ENCODE measurements at places on chromosomes 2 and 18.
A peak's percentile ranks its signal among the peaks of the same experiment; 100 is the strongest.

DNA sequence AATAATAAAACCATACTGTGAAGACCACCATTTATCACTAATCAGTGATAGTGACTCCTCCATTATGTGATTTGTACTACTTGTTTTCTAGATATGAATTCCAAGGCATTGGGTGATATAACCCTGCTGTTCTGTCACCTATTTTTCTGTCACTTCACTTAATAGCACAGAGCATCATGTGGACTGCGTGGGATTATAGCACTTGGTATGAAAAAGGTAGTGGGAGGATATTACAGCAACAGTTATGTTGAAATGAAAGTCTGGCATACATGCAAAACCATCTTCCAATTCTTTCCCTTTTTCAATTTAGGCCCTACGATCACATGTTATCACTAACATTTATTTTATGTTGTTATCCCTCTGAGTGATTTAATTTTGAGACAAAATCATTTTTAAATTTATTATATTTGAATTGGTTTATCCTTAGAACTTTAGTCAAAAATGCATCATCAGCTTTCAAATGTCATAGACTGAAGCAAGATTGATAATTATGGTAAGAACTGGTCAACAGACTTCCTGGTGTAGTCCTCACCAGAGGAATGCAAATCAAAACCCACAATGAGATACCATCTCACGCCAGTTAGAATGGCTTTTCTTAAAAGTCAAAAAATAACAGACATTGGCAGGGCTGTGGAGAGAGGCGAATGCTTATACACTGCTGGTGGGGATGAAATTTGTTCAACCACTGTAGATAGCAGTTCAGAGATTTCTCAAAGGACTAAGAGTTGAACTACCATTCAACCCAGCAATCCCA is 242.6 kb downstream of the IKZF2 start:
- DNase-seq, result no peak

DNA sequence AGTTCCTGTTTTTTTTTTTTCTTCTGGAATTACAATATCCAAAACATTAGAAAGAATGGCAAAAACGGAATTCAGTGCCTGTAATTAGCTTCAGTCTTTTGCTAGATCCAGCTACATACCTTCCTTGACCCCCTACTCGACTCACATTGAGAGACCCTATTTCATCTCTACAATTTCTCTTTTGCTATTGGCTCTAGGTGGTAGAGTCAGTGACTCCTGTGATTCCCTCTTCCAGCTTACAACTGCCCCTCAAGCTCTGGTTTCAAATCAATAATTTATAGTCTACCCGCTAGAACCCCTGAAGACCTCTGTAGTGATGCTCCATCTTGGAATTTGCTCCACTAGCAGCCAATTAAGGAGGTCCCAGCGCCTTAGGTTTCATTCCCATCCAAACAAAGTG is 125.8 kb downstream of the TMEFF2 start:
- no peak for DNase-seq

- no peak for DNase-seq
Observed at GRCh38 chr18:69998523-69998987, 50.9 kb upstream of the CD226 start.

DNA sequence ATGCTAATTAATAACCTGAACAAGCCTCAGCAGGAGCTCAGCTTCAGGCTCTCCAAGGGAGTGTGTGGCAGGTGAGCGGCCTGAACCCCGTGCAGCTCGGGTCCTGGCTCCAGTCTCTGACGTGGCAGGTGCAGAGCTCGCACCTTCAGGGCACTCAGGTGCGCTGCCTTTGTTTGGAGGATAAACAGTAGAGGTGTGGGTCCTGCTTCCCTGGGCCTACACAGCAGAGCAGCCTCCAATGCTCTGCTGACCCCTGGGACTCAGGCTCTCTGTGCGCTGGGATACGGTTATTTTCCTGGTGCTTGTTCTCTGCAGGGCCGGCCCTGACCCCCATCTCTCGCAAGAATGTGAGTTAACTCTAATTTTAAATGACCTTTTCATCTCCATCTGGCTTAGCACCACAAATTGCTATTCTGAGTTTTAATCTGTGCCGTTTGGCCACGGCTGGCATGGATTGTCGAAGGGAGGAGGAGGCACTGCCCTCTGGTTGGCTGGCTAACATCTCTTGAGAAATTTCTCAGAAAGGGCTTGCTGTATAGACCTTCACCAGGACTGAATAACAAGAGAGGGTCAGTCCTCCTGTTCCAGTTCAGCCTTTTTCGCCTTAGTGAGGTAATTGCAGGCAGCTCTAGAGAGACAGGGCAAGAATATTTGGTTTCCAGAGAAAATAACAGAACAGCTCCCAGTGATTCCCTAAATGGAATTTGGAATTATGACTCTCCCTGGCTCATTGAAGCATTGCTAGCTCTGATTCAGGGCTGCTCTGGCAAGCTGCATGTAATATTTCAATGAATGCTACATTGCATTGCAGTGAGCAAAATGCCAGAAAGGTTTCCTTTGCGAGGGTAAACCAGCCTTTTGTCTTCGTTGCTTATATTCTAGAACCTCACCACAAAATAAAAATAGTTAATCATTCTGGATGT is 161.8 kb downstream of the DCDC2C start:
- DNase-seq, result no peak

DNA sequence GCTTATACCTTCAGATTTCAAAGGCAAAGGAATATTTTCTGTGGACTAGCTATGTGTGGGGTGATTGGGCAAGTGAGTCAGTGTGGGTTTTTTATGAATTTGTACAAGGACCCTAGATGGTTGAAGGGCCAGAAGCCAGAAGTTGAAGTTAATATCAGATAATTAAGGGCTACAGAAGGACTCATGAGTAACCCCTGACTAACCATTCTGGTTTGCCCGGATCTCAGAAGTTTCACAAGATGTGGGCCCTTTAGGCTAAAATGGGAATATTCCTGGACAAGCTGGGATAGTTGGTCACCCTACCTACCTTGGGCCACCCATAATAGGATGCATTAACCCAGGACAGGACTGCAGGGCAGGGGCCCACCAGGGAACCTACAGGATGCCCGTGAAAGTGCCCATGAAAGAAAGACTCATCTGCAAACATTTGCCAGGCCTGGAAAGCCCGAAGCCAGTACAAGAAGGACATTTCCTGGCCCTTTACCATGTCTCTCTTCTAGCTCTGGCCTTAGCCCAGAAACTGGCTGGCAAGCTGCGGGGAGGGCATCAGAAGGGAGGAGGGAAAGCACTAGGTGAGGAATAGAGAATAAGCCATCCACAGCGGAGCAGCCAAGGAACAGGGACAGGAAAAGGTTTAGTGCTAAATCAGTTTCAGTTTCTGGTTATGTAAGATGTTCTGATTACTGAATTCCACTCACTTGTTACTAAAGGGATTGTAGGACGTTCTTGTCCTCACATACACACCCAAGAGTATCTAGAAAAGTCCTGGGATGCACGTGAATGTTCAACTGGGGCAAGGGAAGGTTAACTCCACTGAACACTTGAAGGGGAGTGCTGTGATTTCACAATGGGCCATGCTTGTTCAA is 33.6 kb downstream of the GCG start:
- DNase-seq, result peak; percentile 63

DNA sequence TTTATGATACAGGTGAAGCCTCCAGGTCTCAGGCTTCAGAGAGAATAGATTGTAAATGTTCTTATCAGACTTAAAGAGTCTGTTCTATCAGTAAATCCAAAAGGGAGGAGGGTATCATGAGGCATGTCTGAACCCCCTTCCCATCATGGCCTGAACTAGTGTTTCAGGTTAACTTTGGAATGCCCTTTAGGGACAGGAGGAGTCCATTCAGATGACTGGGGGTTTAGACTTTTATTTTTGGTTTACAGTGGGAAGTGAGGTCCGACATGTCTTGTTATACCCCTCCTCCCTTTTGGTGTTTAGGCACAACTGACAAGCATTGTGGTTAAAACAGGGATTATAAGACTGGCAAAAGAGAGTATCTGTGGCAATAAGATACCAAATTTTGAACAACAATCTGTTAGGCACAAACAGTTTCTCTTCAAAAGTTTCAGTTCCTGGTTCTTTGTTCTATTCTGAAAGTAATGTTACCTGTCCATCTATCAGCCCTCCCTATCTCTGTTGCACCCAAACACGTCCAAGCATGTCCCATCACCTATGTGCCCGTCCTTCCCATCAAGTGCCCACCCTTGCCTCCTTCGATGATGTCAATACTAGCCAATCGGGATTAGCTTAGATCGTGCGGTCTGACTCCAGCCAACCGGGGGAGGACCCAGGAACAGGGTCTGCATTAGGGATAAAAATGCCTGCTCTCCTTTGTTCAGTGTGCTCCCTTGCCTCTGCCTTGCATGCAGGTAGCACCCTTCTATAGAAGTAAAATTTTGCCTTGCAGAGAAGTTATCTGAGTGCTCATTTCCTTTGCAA is 16.4 kb downstream of the TCF23 start:
- no peak for DNase-seq

GRCh38 chr2:72985891-72986683 is 68.8 kb downstream of the EMX1 start:
- peak; percentile 22 for DNase-seq

DNA sequence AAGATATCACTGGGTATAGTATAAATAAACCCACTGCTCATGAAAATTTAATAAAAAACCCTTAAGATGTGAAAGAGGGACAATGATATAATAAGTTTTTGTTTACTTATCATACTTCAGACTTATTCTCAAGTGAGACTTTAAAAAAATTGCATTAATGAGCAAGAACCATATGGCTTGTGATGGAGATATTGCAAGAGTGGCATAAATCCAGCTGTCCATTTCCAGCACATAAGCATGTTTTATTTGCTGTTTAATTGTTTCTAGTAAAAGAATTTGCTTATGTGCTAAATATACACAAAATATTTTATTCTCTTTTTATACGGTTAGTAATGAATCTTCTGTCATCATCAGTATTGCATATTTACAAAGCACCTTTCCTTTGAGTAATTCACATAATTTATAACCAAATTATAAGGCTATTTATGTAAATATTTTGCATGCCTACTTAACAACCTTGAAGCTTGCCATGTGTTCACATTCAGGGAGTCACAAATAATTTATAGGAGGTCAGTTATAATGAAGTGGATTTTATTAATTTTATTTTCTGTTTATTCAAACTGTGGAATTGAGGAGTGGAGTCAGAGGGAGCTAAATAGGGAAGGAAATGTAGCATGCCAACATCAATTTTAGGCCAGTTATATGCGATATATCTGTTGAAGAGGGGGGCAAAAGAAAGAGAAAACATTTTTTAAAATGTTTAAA is 318.5 kb upstream of the CWC22 start:
- no peak for DNase-seq

- no peak for DNase-seq
Observed at GRCh38 chr18:11721720-11722119, 32.7 kb downstream of the GNAL start.

DNA sequence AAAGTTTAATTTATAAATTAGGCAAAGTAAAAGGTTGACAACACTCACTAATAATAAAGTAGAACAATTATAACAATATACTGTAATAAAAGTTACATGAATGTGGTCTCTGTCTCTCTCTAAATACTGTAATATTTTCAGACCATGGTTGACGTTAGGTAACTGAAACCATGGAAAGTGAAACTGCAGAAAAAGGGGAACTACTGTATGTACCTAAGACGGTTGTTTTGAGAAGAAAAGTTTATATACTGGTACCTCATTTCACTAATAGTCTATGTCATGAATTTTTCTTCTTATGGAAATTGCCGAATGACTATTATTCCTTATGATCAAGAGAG is 166.7 kb upstream of the ZNF521 start:
- no peak for DNase-seq

GRCh38 chr18:70390371-70391090 is 101.7 kb downstream of the SOCS6 start:
- no peak for DNase-seq

DNA sequence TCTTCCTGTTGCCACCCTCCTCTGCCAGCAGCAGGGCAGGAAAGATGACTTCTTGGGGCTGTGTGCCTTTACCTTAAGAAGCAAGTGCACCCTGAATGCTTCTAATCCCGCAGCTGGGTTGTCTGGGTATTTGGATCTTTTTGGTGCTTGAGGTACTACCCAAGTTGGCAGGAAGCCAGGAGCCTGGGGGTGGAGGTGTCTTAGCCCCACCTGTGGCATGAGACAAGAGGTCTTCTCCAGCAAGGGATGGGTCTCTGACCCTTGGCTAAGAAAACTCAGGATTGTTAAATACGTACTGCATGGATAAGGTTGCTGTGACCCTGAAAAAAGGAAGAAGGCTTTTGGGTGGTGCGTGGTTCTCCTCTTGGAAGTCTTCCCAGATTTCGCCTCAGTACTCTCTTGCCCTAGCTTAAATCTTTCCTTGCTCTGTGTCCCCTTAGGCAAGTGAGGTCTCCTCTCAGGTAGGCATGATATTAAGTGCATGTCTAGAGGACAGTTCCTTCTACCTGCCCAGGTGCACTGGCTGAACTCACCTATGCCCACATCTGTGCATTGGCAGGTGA is 4.3 kb downstream of the HPCAL1 start:
- DNase-seq, result no peak

- no peak for DNase-seq
Observed at GRCh38 chr2:70010576-70011111, 49.2 kb upstream of the ASPRV1 start.

DNA sequence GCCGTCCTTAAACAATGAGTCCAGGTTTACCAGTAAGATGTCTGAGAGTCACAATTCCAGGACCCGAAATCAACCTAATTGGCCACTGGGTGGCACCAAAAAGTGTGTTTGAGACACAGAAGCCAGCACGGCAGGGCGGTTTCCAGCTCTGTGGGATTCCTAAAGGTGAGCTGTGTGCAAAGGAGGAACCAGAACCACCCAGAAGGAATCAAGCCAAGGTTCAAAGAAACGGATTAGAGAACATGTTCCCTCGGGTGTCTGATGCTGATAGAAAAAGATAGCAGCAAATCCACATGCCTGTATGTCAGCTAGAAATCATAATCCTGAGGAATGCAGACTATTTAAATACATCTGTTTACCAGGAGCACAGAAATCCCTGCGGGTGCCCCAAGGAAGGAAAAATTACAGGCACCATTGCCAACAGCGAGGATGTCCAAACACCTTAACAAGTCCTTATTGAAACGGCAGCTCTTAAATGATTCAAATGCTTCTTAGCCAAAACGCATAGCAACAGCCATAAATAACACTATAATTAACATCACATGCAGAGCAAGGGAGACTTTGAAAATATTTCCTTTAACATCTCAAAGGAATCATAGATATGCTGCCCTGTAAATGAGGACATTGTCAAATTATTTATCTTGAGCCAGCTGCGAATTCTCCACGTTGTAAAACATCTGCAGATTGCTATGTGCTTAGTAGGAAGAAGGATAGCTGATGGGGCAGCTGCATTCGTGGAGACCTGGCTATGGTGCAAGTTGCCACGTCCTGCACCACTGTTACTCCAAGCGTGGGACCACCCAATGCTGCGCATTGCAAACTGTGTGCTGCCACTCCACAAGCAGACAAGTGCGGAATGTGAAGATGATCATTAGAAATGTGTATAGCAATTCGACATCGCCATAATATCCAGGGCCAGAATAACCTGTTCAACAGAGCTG is 318.7 kb upstream of the NCKAP5 start:
- peak; percentile 84 for DNase-seq
